Mesenteric fat pad (tissue), 1 donor: ENCODE measurements at places on chromosomes 6 and 20. TPM values are rescaled to one million over a fixed set of nuclear protein-coding genes. Genes with fewer than 3 reads are reported as not detected.

Gene LGSN
- total RNA-seq, result not detected

Gene SNAP91
- total RNA-seq, result 0.48 TPM

Gene PRELID3B
- 56.8 TPM for total RNA-seq

Gene ANKEF1
- total RNA-seq, result 4.9 TPM

Gene GSTA3
- total RNA-seq, result not detected

Gene TRIM15
- total RNA-seq, result not detected

Gene CLVS2
- total RNA-seq, result not detected

Gene ANGPT4
- 0.42 TPM for total RNA-seq

Gene KIFC1
- 0.19 TPM for total RNA-seq

Gene CPNE1
- total RNA-seq, result 126 TPM

Gene SMPDL3A
- 7.4 TPM for total RNA-seq

Gene LY6G5C
- 1.9 TPM for total RNA-seq

Gene TM9SF4
- 40.6 TPM for total RNA-seq

Gene MARCKS
- 63.6 TPM for total RNA-seq

Gene SLC17A1
- total RNA-seq, result not detected

Gene TSPO2
- total RNA-seq, result not detected

Gene ALDH5A1
- 11.5 TPM for total RNA-seq

Gene FAM217A
- not detected for total RNA-seq
